ENCODE measurements at places on chromosomes 6 and 20.

DNA sequence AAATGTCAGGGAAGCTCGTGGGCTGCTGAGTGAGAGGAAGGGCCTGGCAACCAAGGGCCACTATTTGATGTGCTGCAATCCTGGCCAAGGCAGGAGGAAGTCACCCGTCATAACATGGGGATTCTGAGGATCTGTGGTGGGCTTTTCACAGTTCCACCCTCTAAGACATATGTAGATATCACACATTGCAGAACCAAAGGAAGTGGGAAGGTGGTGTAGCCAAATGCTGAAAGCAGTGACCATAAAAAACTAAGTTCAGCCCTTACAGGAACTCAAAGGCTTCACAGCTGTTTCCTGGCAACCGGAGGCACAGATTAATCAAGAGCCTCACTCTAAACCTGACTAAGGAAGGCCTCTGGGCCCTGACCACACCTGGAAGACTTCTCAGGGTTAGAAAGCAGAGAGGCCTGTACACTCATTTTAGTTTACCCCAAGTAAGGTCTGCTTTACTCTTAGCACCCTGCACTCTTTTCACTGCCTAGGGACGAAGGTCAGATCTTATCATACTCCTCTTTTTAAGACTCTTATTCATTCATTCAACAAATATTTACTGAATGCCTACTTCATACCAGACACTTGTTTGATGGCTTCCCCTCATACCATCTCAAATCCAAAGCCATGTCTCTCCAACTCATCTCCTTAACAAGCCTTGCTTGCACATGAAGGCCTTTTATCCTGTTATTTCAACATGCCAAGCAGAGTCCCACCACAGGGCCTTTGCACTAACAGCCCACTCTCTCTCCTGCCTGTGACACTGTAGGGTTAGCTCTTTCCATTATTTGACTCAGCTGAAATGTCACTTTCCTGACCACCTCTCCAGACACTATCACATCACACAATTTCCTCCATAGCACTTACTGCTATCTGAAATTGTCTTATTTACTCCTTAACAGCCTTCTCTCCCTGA, 2.6 kb downstream of the UBE2V1 start:
- DNase-seq: no peak

- no peak for DNase-seq
Observed at GRCh38 chr6:43428112-43428570, 800 bp downstream of the ABCC10 start.

DNA sequence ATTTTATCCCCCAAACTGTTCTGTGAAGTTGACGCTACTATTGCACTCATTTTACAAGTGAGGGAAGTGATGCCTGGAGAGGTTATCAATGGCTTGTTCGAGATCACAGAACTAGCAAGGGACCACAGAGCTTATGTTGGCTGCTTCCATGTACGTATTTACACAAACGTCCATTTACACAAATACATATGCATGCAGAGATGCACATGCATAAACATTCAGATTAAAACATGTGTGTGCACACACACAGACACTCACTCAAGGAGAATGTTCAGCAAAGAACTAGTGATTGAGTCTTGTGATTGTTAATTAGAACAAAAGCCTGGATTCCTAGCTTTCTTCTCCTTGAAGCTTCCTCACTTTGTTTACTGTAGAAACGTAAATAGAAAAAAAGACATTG, 321.5 kb upstream of the CHD6 start:
- no peak for DNase-seq

DNA sequence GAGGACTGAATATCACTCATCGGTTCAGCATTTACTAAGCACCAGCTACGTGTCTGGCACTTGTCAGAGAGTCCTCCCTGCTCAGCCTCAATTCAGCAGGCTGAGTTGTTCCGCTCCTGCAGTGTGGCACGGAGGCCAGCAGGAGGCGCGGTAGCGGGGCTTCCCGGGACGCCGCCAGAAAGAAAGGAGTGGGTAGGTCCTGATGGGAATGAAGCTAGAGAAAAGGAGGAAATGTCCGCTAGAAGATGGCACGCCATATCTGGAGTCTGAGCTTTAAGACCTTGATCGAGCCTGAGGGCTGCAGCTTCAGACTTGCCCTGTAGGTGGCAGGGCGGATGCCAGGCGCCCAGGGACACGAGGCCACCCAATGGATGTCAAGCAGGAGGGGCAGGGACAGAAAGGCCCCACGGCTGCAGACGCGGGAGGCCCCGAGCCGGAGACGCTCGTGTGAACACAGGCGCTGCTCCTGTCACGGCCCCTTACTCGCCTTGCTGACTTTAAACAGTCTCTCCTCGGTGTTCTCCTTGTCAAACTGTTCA, 18.7 kb downstream of the SERPINB6 start:
- DNase-seq: peak; percentile 81

GRCh38 chr6:13300643-13301590, 27.4 kb downstream of the TBC1D7 start:
- no peak for DNase-seq

DNA sequence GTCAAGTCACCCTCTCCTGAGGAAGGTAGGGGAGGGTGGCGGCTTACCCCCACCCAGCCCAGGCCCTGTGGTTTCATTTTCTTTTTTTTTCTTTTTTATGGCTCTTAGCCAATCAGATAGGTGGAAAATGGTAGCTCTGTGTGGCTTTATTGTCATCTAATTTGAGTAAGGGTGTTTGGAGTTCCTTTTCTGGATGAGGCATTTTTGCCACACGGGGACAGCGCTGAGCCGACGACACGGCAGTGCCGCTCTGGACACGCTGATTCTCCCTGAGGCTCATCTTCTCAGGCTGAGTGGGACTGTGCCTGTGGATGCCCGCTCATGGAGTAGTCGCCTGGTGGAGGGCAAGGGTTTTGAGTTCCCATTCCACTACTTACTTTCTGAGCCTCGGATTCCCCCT, 37.6 kb upstream of the ANGPT4 start:
- no peak for DNase-seq

DNA sequence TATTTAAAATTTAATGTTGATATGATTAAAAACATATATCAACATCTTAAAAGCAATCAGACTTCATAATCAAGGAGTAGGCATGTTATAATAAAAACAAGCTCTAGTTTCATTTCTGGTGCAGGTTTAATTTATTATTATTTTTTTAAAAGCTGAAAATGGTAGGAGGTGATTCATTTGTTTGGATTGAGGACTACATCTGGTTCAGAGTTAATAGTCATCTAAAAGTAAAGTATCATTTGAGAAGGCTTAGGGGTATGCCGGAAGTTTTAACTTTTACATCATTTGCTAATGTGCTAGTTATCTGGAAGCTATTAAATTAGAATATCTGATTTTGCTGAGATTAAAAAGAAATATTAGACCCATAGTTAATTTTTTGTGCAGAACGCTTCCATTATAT, 169.5 kb upstream of the LAMA2 start:
- peak; percentile 17 for DNase-seq

DNA sequence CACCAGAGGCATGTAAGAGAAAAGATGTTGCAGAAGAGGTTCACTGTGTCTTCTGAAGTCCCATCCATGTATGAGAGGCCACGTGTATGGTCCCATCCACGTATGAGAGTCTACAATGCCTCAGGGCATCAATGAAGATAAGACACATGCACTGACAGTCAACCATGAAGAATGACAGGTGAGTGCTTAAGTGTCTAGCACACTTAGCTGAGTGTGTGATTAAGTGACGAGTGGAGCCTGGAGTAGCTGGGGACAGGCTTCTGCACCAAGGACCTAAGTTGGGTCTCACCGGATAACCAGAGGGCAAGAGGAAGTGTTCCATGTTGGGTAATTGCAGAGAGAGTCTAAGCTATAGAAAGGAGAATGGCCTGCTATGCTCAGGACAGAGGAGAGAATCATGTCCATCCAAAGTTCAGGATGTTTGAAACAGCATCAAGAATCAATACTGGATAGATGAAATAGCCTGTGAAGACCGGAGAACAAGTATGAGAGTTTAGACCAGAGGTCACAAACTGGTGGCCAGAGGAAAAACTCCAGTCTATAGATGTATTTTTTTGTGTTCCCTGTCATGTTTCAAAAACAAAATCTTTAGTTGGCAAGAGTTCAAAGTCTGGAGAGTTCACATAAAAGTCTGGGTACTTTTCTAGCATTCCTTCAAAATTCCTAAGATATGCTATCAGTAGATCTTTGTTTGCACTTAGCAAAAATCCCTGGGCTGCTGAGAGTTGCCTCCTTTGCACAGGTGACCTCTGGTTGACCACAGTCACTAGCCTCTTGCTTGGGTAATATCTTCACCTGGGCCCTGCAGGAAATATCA, 165.8 kb downstream of the KIF16B start:
- no peak for DNase-seq

DNA sequence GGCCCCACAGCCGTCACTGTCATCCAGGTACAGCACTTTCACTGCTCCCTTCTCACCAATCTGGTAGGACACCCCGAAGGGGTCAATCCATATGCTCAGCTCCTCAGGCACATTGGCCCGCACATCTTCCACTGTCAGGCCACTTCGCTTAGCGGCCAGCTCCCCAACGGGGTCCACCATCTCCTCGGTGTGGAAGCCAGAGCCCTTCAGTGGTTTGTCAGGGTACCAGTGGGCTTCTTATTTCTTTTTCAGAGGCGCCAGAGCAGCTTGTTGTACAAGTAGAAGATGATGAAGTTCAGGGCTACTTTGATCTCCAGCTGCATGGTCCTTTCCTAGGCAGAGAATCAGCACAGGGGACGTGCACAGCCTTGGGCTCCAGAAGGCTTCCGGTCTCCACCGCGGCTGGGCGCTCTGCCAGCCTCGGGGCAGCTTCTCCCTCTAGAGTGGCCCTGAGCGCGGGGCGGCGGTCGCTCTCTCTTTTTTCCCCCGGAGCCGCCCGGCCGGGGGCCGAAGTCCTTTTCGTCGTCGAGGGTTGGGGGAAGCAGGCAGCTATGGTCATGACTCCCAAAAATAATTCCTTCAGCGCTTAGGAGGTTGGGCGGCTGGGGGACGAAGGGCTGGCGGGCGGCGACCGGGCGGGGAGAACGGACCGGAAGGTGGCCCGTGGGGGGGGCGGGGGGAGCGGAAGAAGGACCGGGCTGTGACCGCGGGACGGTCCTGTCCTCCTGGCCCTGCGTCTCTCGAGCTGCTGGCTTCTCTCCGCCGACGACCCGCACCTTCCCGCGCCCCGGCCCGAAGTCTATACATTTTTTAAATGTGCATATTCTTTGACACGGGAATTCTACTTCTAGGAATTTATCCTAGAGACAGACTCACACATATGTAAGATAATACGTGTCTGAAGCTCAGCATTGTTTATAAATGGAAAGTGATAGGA, 6.5 kb upstream of the ZSCAN9 start:
- no peak for DNase-seq

GRCh38 chr6:9140172-9140571, 704.8 kb upstream of the SLC35B3 start:
- no peak for DNase-seq

DNA sequence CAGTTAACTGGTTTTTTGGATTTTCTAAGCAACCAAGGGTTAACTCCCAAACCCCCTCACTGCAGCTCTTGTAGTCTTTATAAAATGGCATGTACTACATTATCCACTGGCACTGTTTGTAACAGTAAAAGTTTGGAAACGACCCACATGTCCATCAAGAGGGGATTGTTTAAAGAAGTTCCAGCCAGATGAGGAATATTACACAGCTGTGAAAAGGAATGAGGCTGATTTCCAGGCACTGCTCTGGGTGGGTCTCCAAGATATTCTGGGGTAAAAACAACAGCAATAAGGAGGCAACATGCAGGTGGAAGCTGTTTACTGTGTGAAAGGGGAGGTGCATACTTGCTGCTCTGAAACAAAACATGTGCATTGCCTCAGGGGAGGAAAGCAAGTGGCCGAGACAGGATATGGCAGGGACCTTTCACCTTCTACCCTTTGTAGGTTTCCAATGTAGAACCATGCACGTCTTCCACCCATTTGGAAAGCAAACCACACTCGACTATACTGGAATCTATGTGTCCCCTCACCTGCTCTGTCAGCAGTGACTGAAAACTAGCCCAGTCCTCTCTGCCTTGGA, 51.9 kb downstream of the GRM4 start:
- no peak for DNase-seq

DNA sequence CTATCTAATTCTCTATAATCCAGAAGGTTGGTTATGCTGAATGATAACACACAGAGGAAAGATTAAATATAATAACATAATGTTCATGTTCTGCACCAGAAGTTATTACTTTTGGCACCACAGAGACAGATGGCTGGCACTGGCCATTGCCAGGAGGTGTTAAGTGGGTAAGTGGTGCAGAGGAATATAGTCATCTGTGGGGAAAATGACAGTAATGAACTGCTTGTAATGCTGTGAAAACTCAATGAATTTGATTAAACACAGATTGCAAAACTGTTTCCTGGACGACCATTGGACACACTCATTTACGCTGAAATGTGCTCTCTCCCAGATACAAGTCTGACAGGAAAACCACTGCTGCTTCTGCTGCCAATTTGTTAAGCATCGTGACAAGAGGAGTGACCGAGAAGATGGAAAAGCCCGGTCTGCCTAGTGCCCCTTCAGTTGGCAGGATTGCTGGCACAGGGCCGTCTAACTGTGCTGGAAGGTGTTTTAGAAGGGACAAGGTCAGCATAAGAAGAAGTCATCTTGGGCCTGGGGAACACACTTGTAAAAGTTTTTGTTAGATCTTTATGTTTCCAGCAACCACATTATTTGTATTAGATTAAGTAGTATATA, 567.4 kb downstream of the CBLN4 start:
- no peak for DNase-seq

GRCh38 chr6:158377860-158378259, 65.6 kb downstream of the TULP4 start:
- DNase-seq: no peak

- no peak for DNase-seq
Observed at GRCh38 chr6:3353213-3353903, 94.6 kb downstream of the PSMG4 start.

DNA sequence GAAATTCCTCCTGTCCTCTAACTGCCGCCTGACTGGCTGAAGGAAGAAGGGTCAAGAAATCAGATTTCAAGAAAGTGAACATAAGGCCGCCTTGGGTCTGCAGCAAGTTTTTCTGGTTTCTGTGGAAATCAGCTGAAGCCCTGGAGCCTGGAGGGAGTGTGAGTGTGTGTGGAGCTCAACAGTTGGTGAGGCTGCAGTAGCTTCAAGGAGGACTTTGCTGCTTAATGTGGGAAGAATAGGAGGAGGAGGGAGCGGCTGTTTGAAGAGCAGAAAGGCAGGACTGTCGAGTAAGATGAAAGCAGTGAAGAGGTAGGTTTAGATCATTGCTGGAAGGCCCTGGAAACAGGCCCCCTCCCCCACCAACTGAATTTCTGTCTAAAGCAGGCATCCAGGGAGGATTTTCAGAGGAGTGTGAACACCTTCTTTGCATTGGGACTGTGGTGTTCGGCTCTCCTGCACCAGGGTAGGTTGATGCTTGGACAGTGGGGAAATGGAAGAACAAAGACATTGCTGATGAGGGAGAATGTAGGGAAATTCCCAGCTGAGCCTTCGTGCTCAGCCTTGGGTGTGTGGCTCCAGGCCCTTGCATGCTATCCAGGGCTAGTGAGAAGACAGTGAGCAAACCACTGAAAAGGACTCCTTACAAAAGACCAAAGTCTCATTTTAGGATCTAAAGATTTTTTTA, 79.5 kb upstream of the VSTM2L start:
- DNase-seq: no peak

DNA sequence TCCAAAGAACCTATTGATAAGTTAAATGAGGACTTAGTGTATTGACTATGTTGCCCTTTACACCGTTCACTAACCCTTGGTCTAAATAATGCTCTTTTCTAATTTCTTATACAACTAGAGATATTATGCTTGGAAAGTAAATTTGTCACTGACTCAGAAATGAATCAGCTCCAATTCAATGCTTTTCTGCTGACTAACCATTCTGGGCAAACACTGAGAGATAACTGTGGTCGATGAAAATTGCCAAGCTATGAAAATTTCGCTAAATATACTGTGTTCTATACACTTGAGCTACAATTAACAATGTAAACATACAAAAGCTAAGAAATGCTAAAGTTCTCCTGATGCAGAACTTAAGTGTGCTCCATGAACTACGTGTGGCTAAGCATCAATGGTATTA, 23.1 kb upstream of the FBXO9 start:
- DNase-seq: peak; percentile 87

Data from GM04503 (cell line).